Tongue (tissue), 3 donors: ENCODE measurements at places on chromosomes 2 and 18.
A peak's percentile ranks its signal among the peaks of the same experiment; 100 is the strongest.

- no peak for DNase-seq
Observed at GRCh38 chr2:56197816-56198215, 14.0 kb downstream of the CCDC85A start.

DNA sequence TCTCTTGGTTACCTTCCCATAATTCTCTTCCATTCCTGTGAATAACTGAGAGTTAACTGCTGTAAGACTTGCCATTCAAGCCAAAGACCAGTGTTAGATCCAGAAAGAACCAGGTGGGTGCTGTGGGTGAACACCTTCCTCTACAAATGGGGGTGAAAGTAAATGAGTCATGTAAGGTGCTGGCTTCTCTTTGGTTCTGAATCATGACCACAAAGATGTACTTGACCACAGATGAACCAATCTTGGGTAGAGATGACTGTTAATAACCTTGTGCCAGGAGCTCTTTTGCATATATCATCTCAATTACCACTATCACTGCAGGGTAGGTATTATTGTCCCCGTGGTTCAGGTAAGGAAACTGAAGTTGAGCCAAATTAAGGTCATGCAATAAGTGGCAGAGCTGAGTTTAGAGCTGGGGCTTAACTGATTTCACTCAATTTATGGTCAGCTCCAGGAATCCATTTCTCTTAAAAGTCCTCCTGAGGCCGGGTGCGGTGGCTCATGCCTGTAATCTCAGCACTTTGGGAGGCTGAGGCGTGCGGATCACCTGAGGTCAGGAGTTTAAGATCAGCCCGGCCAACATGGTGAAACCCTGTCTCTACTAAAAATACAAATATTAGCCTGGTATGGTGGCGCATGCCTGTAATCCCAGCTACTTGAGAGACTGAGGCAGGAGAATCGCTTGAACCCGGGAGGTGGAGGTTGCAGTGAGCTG lies 244.9 kb upstream of the CXCR4 start:
- no peak for DNase-seq

- DNase-seq: no peak
Observed at GRCh38 chr18:22543769-22544168, 126.1 kb upstream of the CTAGE1 start.

DNA sequence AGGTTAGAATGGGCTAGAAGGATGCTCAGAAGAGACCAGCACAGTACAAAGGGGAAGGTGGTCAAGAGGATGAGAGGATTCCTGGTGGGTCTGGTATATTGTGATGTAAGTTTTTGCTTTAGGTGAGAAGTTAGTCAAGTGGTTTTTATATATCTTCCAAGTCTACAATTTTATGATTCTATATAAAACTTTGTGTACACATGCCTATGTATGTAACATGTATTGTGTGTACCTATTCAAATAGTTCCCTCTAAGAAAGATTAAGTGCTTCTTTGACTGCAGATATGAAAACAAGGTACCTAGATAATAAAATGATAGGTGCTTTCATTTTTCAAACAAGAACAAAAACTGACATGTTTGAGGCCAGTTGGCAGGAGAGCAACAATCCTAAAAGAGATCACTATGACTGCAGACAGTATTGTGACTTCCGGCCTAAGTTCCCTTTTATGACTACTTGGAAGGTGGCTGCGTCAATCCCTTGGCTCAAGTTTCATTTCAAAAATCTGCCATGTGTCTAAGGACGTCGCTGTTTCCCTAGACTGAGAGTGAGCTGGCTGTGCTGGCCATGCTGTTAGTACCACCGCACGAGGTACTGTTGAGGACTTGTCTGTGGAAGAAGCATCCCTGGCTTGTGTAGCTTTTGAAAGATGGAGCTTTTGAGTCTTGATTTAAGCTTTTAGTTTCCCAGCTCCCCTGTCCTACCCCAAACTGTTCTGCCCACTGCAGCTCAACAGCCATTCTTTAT lies 123.1 kb downstream of the PRPF40A start:
- DNase-seq: peak; percentile 65
